ENCODE measurements at places on chromosomes 3 and 15.

DNA sequence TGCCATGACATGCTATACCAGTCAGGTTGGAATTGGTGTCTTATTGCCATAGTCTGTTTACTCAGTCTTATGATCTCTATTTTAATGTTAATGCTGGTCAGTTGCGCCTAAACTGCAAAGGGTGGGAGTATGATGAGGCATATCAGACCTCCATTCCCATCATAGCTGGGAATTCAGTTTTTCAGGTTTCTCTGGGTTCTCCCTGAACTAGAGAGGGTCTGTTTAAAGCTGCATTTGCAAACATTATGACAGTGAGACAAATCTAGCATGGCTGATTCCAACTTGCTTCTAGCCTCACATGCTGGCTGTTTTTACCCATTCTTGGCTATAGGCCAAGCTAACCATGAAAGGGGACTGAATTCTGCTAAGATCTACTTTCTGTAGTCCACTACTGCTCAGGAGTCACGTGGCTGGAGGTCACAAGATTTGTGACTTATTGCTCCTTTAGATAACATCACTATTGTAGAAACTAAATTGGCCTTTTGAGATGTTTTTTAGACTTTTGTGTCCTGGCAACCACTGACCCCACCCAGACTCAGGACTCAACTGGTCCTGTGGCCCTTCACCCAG lies 96.5 kb downstream of the TGFBR2 start:
- DNase-seq = no peak

- DNase-seq = no peak
Observed at GRCh38 chr3:122628567-122628966, 51.1 kb downstream of the PARP15 start.

GRCh38 chr3:177776661-177777101 lies 579.4 kb upstream of the TBL1XR1 start:
- no peak for DNase-seq

DNA sequence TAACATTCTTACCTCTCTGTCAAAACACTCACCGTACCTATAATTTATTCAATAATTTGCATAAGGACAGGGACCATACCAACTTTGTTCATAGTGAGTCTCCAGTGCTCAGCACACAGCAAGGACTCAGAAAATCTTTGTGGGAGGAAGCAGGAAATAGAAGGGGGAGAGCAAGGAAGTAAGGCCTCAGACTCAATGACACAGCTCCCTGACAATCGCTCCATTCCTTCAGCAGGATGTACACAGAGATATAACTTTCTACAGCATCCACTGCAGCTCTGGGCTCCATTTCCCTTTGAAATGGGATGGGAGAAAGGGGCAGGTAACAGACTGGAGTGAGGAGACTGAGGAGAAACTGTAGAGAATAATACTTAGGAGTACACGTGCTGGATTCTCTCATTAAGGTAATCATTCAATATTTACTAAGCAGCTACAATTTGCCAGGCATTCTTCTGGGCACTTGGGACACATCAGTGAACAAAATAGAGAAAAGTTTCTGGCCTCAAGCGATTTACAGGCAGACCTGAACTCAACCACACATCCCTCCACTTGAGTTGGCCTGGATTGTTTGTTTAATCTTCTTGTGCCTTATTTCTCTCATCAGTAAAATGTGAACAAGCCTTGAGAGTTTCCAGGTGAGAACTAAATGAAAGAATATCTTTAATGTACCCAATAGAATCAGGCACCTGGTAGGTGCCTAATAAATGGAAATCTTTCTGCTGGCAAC lies 330.3 kb upstream of the THBS1 start:
- DNase-seq = no peak

GRCh38 chr15:101115786-101116680 lies 135.8 kb downstream of the CHSY1 start:
- no peak for DNase-seq

GRCh38 chr15:70308735-70309434 lies 211.2 kb upstream of the TLE3 start:
- no peak for DNase-seq

GRCh38 chr3:38649500-38650247 lies at the start of gene SCN5A:
Gene SCN5A (minus strand): TSS chr3:38649687. CDS start chr3:38633307, 16,380 bp downstream.
- DNase-seq = peak; percentile 44

DNA sequence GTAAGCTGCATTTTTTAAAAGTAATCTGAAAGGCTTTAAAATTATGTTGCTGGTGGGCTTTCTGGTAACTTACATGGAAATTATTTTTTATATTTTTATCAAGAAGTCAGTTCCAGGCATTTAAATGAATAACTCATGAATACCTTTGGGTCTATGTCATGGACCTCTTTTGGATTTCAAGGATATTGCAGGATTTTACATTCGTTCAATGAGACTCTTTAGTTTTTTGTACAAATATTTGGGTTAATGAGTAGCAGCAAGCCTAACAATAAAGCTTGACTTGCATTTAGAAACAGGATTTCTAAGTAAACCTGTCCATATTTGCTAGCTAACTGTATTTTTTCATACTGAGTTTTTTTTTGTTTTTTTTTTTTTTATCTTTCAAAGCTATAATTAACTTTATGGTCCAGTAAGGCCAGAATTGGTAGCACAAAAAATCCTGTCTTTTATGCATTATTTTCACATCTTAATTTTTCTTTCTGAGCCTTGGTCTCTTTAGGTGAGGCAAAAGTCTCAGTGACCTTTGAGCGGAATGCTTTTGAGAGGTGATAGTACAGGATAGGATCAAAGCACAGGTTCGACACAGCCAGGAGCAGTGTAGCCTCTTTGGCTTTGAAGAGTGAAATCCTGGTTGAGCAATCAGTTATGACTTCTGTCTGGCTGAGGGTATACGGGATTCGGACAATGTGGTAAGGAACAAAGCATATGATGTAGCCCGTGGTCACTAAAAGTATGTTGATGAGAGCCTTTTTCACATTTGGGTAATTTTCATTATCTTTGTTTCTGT lies 4.8 kb downstream of the GPR171 start:
- no peak for DNase-seq

DNA sequence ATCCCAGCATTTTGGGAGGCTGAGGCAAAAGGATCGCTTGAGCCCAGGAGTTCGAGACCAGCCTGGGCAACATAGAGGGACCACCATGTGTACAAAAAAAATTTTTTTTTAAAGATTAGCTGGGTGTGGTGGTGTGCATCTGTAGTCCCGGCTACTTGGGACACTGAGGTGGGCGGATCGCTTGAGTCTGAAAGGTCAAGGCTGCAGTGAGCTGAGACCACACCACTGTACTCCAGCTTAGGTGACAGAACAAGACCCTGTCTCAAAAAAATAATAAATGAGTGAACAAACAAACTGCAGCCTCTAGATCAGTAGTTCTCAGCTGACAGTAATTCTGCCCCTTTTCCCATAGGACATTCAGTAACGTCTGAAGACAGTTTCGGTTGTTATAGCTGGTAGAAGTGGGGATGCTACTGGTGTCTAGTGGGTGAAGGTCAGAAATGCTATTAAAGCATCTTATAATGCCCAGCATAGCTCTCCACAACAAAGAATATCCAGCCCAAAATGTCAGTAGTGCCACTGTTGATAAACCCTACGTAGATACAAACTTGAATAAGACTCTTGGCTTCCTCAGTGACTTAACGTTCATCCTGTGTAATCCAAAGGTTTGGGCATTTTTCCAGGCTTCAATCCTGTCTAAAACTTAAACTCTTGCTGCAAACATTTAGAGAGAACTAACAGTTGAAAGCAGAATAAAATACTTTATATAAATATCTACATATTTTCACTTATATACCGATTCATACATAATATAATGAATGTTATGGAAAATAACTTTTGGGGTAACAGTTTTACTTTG lies 10.6 kb downstream of the SMC4 start:
- no peak for DNase-seq

DNA sequence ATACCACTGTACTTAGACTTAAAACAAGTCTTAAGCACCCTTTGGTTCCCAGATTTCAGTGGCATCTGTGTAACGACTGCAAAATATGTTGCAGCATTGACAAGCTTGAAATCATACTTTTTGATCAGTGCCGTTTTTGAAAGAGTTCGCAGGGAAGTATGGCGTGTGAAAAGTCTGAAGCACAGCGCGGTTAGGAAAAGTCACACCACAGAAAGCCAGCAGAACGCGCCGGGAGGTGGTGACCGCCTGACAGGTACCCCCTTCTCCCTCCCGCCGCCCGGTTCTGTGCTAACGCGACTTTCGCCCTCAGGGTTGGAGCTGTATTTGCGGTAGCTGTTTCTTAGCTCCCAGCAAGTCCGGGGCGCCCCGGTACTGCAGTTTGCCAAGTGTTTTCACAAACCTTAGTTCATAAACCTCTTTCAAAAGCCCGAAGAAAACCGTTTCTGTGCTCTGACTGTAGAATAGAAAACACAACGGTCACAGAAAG lies 481 bp upstream of the CRYBG3 start:
- peak; percentile 30 for DNase-seq

DNA sequence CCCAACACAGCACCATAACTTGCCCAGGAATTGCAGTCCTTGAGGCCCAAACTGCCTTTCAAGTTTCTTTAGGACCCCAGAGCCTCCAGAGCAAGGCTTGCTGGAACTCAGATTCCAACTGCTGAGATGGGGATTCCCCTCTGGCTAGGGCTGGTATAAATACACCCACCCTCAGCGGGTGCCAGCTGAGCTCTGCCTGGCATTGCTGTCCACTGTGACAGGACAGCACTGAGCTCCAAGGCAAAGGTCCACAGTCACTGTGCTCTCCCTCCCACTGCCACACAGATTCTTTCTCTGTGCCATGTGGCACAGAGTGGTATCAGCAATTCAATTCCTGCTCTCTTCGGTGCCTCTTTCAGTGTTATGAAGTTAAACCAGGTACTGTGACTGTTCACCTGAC lies 304.2 kb upstream of the LMCD1 start:
- DNase-seq = no peak

DNA sequence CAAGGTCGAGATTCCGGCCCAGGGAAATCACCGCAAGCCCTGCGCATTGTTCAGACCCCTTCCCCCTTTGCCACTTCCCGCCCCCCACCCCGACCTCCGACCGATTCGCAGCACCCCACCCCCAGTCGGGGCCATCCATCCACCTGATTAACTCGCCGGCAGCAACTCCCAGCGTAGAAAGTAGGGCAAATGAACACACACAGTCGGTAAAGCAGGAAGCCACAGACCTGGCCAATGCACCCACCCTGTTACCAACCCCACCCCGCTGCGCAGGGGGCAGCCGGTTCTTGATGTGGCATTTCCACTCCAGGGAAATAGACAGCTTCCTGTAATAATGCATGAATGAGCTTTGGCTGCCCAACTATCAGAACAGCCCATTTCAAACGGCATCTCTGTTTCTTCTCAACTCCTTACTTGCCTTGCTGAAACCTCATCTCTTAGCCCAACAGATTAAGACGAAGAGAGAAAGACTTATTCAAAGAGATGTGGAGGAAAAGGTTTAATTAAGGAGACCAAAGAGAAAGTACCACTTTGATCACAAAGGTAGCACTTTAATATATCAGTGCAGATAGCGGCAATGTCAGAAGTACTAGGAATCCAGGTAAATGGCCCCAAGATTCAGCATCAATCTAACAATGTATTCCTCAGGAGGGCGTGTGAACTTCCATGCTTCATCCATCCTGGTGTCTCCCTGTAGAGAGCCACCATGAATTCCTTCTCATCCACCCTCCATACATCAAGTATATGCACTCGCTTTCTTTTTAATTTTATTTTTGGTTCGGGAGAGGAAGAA lies 1.9 kb downstream of the TNIK start:
- peak; percentile 21 for DNase-seq

DNA sequence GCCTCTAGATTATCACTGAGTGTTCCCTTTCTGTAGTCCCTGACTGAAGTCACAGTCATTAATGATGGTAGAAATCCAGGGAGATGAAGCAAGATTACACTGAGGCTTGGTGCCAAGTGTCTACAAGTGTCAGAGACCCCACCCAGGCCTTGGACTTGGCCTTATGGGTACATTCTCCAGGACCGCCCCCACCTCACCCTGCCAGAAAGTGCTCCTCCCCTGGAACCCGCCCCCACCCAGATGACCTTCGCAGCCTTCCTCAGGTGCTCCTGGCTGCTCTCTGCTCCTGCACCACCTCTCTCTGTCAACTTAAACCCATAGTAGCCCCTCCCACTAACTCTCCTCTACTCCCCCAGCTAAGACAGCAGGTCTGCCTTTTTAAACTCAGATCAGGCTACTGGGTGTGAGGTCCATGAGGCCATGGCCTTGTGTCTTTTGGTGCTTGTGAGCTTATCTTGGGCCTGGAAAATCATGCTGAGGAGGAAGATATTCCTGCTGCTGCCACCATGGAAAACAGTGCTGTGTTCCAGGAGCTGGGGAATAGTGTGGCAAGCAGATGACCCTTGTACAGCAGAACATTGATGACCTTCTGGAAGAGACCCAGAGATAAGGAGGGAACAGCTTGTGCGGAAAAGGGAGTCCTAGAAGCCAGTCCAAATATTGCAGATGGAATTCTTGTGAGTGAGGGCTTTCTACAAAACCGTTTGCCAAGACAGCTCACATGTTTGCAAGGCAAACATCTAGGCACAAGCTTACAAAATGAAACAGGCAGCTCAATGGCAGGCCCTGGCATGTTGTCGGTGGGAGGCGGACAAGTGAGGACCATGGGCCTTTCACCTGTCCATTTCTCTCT lies 40.3 kb upstream of the NDUFB4 start:
- DNase-seq = no peak

DNA sequence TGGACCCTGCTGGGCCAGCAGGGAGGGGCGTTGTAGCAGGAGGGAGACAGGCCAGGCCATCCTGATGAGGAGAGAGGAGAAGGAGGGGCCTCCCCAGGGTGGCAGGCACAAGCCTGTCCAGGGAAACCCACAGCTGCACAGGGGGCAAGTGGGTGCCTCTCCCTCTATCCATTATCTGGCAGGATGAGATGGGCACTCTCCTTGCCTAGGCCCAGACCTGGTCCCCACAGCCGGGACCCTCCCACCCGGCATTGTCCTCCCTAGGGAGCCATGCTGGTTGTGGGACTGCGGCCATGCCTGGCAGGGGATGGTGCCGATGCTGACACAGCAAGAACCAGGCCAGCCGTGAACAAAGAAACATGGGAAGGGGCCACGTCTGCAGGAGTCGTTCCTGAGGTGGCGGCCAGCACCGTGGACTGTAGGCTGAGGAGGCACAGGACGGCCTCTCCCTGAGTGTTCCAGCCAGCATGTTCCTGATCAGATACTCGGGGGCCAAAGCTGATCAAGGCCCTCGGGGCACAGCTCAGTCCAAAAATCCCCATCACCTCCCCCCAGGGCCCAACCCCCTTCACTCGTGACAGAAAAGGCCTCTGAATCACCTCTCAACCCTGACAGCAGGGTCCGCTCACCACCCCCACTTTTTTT lies 19.2 kb upstream of the CYP11A1 start:
- DNase-seq = no peak

DNA sequence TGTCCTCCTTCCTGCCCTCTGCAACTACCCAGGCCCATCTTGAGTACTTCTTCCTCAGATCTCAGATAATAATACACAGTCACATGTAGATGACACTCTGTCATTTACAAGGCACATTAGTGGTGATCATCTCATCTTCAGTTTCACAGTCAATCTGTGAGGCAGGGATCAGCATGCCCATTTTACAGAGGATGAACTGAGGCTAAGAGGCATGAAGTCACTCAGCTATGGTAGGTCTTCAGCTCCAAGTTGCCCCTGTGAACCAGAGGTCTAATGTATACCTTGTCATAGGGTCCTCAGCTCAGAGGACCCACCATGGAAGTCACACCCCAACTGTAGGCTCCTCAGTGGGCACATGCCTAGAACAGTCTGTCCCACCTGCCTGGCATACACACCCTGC lies 4.2 kb upstream of the CILP start:
- no peak for DNase-seq

GRCh38 chr3:2741516-2741915 lies 368.7 kb downstream of the IL5RA start:
- no peak for DNase-seq
